ENCODE measurements at places on chromosomes 2 and 18.

DNA sequence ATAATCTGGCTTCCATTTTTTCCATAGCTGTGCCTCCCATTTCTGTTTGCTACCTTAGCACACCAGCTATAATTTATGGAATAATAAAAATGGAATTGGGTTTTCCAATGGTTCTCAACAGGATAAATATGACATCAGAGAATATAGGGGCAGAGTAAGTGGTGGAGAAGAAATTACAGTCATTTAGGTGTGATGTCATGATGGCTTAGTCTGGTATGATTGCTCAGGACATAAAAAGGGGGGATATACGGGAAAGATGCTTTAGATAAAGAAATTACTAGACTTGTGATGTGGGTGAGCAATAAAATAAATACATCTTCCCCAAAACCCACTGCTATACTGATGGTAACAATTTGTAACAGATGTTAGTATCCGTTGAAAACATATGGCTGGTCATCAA is 21.6 kb upstream of the KIF5C start:
- DNase-seq: no peak

DNA sequence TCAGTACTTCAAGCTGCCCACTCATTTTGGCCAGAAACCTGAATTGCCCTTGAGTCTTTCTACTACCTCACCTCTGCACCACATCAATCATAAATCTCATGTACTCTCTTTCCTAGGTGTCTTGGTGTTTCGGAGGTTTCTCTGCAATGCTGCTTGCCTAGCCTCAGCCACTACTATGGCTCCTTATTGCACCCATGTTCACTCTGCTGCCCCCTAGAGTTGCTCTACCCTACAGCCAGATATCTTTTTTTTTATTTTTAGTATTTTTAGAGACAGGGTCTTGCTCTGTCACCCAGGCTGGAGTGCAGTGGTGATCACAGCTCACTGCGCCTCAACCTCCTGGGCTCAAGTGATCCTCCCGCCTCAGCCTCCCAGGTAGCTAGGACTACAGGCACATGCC is 413.0 kb downstream of the PTPRM start:
- DNase-seq: no peak

GRCh38 chr2:109080757-109081156 is 48.2 kb upstream of the SH3RF3 start:
- DNase-seq: peak; percentile 17

DNA sequence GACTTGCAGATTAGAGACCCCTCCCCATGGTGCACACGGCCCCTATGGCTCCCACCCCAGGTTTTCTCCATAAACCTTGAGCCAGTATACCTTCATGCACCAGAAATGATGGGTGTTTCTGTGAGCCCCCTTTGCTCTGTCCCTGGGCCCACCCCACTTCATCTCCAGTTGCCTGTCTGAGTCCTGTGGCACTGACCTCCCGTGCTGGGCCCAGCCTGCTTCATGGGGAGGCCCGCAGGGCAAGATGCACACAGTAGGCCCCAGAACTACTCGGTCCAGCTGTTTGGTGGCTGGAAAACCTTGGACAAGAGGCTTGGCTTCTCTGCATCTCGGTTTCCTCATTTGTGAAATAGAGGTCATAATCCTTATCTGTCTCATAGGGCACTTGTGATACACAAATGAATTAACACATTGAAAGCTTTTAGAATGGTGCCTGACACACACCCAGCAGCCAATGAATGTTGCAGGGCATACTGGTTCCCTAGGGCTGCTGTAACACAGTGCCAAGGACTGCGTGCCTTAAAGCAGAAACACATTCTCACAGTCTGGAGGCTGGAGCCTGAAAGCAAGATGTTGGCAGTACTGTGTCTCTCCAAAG is 58.4 kb downstream of the SH3BP4 start:
- no peak for DNase-seq

DNA sequence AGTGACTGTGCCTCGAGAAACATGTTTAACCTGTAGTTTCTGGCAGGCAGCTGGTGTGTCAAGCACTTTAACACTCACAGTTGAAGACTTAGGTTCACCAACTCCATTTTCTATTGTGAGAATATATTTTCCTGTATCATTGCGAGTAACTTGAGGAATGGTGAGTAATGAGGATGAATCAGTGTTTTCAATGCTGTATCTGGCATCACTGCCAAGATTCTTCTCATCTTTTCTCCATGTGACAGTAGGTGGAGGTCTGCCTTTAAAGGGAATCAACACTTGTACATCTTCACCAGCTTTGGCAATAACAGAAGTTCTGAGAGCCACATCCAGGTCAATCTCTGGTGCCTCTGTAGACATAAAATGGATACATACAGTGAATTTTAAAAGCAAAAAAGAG is 72.8 kb downstream of the PLEKHA3 start:
- no peak for DNase-seq

DNA sequence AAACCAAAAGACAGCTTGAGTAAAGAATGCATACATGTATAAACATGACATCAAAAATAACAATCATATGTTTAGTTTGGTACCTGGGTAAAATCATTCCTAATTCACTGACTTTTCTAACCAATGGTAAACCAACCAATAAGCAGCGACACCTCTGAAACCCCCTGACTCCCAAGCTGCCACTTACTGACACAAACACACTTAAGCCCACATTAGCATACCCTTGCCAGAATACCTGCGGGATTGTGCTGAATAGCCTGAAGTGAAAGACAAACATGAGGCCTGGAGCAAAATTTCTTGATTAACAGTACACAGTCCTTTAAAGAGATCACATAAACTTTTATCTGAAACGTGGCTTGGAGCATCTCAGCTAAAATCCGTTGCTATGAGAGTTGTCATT is 902.9 kb downstream of the TMEM182 start:
- no peak for DNase-seq

DNA sequence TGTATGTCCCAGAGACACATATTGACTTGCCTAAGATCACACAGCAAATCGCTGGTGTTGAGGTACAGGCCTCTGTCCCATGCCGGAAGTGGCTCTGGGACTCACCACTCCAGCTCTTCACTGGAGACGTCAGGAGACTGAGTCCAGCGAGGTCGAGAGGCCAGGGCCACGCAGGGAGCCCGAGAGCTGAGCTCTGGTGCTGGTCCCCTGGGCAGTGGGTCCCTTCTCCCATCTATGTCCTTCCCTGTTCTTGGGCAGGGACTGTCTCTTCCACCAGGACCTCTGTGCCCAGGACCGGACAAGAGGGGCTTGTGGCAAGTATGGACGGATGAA is 62.4 kb upstream of the TWIST2 start:
- DNase-seq: no peak

DNA sequence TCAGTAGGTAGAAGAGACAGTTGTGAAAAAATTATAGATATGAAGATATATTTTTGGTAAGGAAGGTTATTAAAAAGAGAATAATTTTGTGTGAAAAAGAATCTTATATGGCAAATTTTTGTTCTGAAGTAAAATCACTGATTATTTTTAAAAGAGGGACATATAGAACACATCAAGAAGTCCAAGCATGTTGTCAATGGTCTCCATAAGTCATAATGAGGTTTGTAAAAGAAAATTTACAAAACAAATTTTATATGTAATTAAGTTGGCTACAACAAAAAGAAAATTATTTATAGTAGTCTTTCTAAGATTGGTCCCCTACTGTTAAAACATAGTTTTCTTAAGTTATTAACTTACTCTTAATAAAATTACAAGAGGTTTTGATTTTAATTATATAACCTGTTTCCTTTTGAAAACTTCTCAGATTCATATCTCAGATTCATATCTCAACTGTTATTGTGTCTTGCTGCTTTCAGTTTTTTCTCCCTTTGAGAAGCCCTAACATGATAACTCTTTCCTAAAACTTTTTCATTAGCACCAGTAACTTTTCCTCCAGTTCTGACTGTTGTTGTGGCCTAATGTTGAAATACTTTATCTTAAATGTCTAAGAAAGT is 81.2 kb downstream of the SH3YL1 start:
- no peak for DNase-seq

GRCh38 chr2:45664635-45665261 is 13.3 kb downstream of the PRKCE start:
- no peak for DNase-seq

GRCh38 chr2:114468343-114468742 is 25.9 kb downstream of the DPP10 start:
- no peak for DNase-seq

GRCh38 chr2:205566606-205567168 is 115.6 kb upstream of the NRP2 start:
- DNase-seq: no peak

- DNase-seq: no peak
These were observed 357.0 kb upstream of the FANCL start for GRCh38 chr2:58598171-58598570.
